ENCODE measurements at places on chromosomes 13 and 19. TPM values are rescaled to one million over a fixed set of nuclear protein-coding genes. Genes with fewer than 3 reads are reported as not detected.
A peak's percentile ranks its signal among the peaks of the same experiment; 100 is the strongest.

PEAK3 gene
- 0.09 TPM for total RNA-seq

SLC5A5 gene
- not detected for total RNA-seq

GRCh38 chr19:41957838-41958366 is 1.2 kb downstream of the RABAC1 start:
- peak overlapping the region; percentile 80 for H3K27ac ChIP-seq
- H3K4me3 ChIP-seq: peak overlapping the region; percentile 86
- DNase-seq: peak; percentile 60

DNA sequence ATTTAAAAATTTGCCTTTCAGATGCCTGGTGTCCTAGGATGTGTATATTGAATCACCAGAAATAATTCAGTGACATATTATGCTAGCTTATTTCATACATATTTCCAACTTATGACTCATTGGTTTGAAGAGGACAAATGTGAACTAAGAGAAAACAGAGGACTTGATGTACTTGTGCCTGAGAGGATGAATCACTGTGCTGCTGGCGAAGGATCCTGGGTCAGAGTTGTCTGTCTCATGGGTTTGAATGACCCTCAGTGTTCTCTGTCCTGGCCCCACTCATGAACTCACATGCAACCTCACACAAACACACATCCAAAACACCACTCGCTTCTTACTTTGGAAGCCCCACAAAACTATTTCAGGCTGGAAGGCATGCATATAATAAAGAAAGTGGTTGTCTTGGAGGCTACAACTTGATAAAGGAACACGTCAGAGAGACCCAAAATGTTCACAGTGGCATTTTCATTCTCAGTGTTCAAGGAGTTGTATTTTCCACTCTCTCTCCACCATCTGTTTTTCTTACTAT is 129.0 kb upstream of the SPRY2 start:
- no peaks in the 10 kb centered on the region for H3K36me3 ChIP-seq
- no peak overlapping the region for H3K4me3 ChIP-seq
- peak overlapping the region; percentile 36 for H3K27ac ChIP-seq
- no peaks in the 10 kb centered on the region for H3K27me3 ChIP-seq

DNA sequence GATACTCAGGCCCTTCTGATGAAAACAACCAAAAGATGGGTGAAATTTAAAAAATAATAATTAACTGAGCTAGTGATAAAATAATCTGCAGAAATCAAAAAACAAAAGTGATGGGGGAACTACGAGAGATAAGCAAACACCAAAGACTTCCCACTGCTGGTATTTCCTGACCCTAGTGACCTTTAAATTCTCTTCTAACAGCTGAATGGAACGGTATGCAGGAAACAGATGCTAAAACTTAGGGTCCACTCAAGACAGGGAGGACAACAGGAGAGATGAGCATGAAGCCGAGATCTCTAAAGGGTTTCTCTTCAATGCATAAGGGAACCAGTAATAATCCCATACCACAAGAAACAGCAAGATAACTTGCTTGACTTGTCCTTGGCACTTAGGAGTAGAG is 50.8 kb downstream of the USP12 start:
- H3K4me3 ChIP-seq: no peak overlapping the region
- no peaks in the 10 kb centered on the region for H3K4me1 ChIP-seq
- H3K36me3 ChIP-seq: no peaks in the 10 kb centered on the region
- no peak for DNase-seq

- no peaks in the 10 kb centered on the region for H3K36me3 ChIP-seq
- no peak for DNase-seq
- H3K4me1 ChIP-seq: no peaks in the 10 kb centered on the region
- H3K4me3 ChIP-seq: no peak overlapping the region
Measured at GRCh38 chr13:29878101-29878500, 27.7 kb upstream of the UBL3 start.

DNA sequence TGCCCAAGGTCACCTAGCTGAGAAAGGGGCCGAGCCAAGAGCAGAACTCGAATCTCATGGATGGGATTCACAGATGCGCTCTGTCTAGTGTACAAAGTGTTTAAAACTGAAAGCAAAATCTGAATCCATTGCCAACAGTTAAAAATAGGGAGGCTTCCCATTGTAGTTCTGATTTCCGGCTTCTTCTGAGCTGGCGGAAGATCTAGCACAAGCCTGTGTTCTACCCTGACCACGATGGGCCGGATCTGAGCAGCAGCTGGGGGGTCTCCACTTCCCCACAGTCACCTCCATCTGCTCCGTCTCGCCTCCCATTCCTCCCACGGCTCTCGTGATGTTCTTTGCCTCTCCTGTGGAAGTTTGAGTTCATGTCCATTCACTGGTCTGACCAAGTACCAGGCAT is 2.4 kb downstream of the CACNG8 start:
- peaks cover 7% of the 10 kb centered on the region for H3K27me3 ChIP-seq
- no peaks in the 10 kb centered on the region for H3K4me1 ChIP-seq
- no peaks in the 10 kb centered on the region for H3K36me3 ChIP-seq
- DNase-seq: no peak

DNA sequence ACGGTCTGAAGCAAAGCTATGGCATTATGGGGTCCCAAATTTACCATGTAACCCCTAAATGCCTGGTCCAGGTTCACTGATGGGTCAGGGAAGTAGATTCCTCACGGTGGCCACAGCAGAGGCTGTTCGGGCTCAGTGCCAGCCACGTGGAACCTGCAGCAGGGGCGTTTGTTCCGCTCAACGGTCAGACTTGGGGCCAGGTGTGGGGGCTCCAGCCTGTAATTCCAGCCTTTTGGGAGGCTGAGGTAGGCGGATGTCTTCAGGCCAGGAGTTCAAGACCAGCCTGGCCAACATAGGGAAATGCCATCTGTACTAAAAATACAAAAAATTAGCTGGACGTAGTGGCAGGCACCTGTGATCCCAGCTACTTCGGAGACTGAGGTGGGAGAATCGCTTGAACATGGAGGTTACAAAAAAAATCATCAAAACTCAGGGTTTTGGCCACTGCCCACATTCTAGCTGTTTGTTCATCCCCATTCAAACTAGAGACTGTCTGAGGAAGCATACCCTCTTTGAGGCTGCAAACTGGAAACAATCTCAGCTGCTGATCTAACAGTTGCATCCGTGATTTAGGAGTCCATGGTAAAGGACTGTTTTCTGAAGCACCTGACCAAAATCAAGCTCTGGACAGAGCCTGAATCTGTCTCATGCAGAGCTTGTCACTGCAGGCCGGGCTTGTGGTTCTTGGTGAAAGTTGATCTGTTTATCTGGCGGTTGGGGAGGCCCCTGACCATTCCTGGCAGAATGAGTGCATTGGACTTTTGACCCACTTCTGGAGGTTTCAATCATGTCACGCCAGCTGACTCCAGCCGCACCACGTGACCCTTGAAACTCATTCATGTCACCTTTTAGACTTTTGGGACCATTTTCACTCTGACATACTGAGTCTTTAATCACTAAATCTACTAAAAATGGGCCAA is 30.2 kb upstream of the ZNF331 start:
- DNase-seq: no peak
- H3K36me3 ChIP-seq: no peaks in the 10 kb centered on the region
- no peaks in the 10 kb centered on the region for H3K4me1 ChIP-seq

GRCh38 chr13:37741536-37741935 is 128.0 kb downstream of the TRPC4 start:
- H3K36me3 ChIP-seq: no peaks in the 10 kb centered on the region
- H3K27ac ChIP-seq: no peak overlapping the region
- no peak for DNase-seq
- peaks cover 3% of the 10 kb centered on the region for H3K27me3 ChIP-seq
- H3K4me1 ChIP-seq: no peaks in the 10 kb centered on the region

GRCh38 chr13:41496420-41497234 is 39.3 kb downstream of the RGCC start:
- no peak overlapping the region for H3K4me3 ChIP-seq
- no peaks in the 10 kb centered on the region for H3K36me3 ChIP-seq
- no peak overlapping the region for H3K27ac ChIP-seq
- no peaks in the 10 kb centered on the region for H3K27me3 ChIP-seq
- no peak for DNase-seq
- no peaks in the 10 kb centered on the region for H3K4me1 ChIP-seq

DNA sequence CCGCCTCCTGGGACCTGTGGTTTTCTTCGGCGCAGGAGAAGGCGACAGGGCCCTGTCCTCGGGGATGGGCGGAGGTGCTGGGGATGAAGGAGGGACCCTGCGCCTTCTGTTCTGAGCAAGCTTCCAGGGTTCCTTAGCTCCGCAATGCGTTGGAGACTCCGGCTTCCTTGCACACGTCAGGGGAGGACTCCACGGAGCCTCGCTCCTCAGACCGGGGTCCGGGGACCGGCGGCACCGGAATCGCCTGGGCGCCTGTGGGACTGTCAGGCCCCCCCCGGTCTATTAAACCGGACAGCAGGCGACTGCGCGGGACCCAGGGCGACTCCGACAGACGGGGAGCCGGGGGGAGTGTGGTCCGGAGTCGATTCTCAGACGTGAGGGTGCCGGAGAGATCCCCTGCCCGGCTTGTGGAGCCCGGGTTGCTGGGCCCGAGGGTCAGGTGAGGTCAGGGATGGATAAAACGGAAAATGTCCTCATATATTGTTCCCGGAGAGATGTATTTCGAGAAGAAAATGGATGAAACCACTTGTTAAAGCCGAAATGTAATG is 227.4 kb downstream of the TEX29 start:
- no peaks in the 10 kb centered on the region for H3K36me3 ChIP-seq
- H3K4me1 ChIP-seq: peaks cover 43% of the 10 kb centered on the region
- H3K27ac ChIP-seq: no peak overlapping the region
- H3K4me3 ChIP-seq: no peak overlapping the region
- DNase-seq: no peak
- no peaks in the 10 kb centered on the region for H3K27me3 ChIP-seq

GRCh38 chr19:37953918-37954303 is 46.9 kb downstream of the SIPA1L3 start:
- H3K36me3 ChIP-seq: no peaks in the 10 kb centered on the region
- no peaks in the 10 kb centered on the region for H3K27me3 ChIP-seq
- H3K4me3 ChIP-seq: no peak overlapping the region
- H3K27ac ChIP-seq: no peak overlapping the region

- H3K4me3 ChIP-seq: no peak overlapping the region
- peaks cover 3% of the 10 kb centered on the region for H3K4me1 ChIP-seq
- no peaks in the 10 kb centered on the region for H3K27me3 ChIP-seq
- peaks cover 35% of the 10 kb centered on the region for H3K36me3 ChIP-seq
Measured at GRCh38 chr13:45496942-45497341, 32.2 kb downstream of the COG3 start.

DNA sequence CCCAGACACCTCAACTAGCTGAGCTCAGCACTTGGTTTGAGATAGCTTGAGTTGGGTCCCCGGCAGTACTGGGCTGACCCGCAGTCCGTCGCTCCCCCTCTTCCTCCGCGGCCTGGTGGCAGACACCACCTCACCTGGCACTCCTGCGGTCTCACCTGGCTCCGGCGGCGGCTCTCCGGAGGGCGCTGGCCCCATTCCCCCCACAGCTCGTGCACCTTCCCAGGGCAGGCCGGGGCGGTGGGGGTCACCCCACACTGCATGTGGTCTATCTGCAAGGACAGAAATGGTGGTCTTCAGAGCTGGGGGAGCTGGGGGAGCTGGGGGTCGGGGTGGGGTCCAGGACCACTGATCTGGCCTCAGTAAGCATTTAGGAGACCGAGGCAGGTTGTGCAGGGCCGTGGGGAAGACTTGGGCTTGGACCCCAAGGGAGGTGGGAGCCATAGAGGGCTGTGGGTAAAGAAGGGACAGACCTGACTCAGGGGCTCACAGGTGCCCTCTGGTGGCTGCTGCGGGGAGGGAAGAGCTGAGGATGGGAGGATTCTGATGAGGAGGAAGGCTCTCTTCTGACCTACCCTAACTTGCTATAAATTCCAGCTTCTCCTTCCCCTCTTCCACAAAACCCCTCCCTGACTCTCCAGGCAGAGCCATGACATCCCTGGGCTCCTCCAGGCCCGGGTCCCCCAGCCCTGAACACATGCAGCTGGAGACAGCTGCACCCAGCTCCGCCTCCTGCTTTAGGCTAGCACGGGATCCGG is 6.7 kb upstream of the PLIN4 start:
- H3K27me3 ChIP-seq: no peaks in the 10 kb centered on the region
- DNase-seq: peak; percentile 78
- H3K4me3 ChIP-seq: peak overlapping the region; percentile 11
- no peak overlapping the region for H3K27ac ChIP-seq
